ENCODE measurements at places on chromosomes 3 and 15.

- DNase-seq = peak; percentile 91
Measured at GRCh38 chr15:84588053-84588874, 12.5 kb upstream of the ZSCAN2 start.

- peak; percentile 68 for DNase-seq
Measured at GRCh38 chr3:50605901-50606326, 5.7 kb downstream of the CISH start.

- no peak for DNase-seq
Measured at GRCh38 chr3:54875596-54876268, 52.1 kb downstream of the LRTM1 start.

DNA sequence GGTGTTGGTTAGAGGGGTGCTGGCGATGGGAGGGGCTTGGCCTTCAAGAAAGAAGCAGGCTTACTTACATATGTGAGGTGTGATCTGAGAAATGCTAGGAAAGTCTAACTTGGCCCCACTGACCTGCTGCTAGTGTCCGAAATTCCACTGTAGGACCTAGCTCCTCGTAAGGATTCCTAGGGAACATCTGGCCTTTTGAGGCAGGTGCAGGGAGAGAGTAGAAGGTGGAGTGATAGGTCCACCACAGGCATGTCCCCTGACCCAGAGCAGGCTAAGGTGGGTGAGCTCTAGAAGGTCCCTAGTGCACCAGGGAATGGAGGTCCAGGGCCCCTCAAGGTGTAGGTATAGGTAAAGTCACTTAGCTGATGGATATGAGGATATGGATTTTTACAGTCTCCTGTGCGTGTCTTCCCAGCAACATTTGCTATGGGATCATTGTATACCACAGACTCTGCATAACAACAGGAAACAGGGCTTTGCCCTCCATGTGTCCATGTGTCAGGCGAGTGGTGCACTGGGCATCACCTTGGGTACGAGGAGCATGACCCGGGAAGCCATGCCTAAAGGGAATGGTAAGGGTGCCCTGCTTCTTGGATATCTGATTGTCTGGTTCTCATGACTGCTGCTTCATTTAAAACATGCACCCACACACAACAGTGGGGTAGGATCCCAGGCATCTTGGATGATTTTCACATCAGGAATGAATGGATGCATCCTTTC is 32.6 kb downstream of the POMGNT2 start:
- no peak for DNase-seq

DNA sequence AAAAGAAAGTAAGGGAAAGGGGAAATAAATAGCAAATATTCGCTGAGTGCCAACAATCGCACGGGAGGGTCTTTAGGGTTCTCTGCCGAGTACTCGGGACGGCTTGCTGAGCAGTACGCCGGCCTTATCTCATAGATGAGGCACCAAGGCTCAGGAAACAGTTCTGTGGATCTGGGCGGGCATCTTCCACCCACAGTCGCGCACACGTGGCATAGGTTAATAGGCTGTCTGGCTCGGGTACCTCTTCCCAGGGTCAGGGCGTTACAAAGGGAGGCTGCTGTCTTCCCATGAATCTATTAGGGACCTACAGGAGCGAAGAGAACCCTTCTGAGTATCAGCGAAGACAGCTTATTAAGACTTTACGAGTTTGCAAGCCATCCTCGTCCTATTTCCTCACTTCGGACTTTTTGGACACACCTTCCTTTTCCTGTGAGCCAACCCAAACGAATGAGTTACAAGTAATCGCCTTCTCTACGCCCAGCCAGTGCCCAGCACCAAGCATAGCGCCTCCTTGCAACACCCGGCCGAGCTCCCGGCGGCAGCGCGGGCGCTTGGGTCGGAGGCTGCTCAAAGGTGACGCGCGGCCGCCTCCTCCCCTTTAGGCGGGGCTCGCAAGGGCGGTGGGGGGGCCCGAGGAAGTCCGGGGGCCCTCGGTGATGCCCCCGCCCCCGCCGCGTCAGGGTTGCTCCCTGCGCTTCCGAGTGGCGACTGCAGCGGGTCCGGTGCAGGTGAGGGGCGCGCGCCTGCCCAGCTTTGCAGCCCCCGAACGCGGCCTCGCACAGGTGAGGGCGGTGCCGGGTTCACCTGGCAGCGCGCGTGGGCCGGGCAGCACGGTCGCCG is at the start of gene MCTP2:
TSS of gene MCTP2 (plus strand) at position 679 of the 840 bp plus-strand sequence. CDS start 66,705 bp downstream, outside the sequence.
- DNase-seq = peak; percentile 89

GRCh38 chr3:9686050-9686550 is 17.5 kb upstream of the CPNE9 start:
- no peak for DNase-seq

GRCh38 chr15:67253549-67254237 is 768 bp downstream of the AAGAB start:
- peak; percentile 22 for DNase-seq

DNA sequence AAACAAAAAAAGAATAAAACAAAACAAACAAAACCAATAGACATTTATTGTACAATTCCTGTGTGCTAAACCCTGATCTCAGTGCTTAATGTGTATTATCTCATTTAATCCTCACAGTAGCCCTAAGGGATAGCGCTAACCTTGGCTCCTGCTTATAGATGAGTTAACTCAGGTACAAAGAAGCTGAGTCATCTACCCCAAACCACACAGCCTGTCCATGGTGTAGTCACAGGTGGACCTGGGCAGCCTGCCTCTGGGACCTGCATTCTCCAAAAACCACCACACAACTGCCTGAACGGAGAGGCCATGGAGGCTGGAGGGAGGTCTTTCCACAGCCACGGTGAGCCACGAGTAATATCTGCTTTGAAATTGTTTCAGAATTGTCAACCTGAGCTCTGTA is 5.5 kb upstream of the CLN6 start:
- DNase-seq = no peak

- DNase-seq = no peak
Measured at GRCh38 chr15:91214675-91215590, 114.9 kb downstream of the SV2B start.
